ENCODE measurements at places on chromosomes 16 and 17.

DNA sequence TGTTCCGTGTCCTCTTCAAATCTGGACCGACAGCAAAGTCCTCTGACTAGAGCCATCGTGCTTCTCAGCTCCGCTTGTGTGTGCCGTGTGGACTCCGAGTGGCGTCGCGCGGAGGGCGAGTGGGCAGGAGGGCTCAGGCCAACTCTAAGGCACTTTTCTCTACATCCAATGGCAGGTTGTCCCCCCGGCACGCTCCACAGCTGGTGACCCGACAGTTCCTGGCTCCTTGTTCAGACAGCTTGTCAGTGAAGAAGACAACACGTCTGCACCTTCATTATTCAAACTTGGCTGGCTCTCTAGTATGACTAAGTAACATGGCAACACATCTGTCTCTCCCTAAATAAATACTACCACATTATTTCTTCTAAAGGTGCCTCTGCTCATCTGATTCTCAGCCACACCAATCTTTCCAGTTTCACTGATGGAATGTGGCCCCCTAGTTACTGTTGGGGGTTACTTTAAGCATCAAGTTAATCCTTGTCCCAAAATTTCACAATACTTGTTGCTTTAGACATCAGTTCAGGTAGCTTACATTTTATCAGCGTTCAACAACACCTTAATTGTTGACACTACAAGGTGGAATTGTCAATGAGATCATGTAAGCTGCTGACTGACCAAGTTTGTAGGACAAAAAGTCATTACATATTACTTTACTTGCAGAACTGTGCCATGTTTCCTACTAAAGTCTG lies 15.4 kb downstream of the COG1 start:
- DNase-seq, result no peak

DNA sequence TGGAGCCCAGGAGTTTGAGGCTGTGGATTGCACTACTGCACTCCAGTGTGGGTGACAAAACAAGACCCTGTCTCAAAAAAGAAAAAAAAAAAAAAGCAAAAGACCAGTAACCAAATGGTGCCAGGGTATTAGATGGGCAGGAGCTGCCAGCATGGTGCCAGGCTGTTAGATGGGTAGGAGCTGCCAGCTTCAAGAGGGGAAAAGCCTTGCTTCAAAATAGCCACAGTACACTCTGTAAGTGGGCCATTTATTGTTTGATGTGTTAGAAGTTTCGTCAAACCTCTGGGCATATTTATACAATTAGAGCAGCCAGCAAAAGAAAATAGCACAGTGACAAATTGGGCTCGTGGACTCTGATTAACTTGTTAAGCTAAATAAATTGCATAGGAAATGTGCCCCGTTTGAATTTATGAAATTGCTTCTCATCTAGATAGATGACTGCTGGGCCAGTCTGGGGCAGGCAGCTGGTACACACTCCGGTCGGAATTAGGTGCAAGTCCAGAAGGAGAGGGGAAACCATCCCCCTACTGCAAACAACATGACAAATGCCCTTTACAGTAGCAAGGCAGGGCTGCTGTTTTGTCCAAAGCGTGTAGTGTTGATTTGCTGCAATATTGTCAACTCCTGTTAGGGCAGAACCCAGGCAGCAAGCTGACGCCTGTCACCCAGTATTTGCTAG lies 126.3 kb upstream of the IRX3 start:
- no peak for DNase-seq

GRCh38 chr17:49748223-49748622 lies 15.7 kb downstream of the FAM117A start:
- DNase-seq, result no peak

DNA sequence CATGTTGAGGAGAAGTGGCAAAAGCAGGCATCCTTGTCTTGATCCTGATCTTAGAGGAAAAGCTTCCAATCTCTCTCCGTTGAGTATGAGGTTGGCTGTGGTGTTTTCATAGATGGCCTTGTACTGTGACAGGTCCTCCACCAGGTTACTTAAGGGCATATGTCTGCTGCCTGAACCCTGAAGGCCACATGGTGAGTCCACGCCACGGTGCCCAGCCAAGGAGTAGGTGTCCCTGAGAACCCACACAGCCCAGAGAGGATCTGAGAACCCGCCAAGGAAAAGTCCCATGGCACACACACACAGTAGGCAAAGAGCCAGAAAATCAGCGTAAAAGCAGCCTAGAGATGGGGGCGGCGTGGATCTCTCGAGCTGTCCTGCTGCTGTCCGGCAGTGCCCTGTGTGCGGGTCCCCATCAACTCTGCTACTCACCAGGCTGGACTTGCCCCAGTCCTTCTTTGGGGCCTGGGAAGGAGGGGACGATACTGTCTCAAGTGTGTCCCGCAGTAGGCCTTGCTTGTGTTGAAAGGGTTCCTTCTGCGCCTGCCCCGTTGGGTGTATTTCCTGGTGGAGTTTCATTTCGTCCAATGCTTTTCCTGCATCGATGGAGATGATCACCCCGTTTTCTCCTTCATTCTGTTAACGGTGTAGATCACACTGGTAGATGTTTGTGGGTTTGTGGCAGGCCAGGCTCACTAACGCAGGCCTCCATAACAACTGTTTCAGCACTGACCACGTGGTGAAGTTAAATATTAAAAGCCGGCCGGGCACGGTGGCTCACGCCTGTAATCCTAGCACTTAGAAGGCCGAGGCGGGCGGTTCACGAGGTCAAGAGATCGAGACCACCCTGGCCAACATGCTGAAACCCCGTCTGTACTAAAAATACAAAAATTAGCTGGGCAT lies 90.8 kb upstream of the DNAH17 start:
- no peak for DNase-seq

GRCh38 chr16:51382211-51382610 lies 231.1 kb upstream of the SALL1 start:
- DNase-seq, result peak; percentile 81

DNA sequence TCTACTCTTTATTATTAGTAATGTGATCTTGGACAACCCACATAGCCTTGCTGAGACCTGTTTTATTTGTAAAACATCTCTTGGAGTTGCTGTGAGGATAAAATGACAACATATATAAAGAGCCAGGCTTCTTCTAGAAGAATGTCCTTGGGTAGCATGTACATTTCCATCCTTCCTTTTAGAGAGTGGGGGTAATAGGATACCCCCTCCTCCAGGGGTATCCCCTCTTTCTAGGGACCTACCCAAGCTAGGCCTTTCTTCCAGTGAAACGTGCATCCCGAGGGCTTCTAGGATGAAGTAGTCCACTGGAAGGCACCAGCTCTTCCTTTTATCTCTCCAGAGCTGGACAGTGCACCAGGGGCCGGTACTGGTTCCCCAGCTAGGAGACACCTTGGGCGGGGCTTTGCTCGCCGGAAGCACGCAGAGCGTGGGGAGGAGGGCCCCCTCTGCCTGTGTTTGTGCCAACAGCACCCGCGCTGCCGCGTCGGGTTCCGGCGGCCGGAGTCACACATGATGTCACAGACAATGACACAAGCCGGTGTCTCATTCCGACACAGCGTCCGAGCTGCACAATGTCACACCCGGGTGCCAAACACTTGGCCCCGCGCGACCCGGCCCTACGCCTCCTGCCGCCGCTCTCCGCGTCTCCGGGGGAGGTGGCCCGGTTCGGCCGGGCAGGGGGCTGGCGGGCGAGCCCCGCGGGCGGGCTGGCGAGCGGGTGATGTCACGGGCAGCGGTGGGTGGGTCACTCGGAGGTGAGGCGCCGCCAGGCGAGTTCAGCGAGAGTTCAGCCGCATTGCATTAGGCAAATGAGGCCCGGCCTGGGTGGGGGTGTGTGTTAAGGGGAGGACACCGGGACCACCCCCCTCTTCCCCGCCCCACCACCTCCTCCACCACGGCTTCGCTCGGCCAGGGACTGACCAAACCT lies 23.4 kb downstream of the GJD3 start:
- DNase-seq, result peak; percentile 88

GRCh38 chr17:56186222-56186786 lies 33.0 kb downstream of the ANKFN1 start:
- peak; percentile 84 for DNase-seq

DNA sequence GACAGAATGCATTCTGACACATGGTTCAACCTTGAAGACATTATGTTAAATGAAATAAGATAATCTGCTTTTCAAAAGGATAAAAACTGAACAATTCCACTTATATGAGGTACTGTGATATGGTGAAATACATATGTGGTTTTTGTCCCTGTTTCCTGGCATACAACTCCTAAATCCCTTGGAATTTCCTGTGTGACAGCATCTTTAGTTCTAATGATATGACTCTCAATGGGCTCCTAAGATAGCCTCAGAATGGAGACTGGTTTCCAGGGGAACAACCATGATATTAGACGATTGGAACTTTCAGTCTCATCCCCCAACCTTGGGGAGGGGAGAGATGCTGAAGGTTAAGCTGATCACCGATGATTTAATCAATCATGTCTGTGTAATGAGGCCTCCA lies 37.7 kb upstream of the PHLPP2 start:
- peak; percentile 13 for DNase-seq

- DNase-seq, result peak; percentile 27
These were observed 63.2 kb upstream of the TRAP1 start for GRCh38 chr16:3780570-3780969.

GRCh38 chr17:30332057-30332542 lies 1.8 kb downstream of the TMIGD1 start:
- DNase-seq, result peak; percentile 88

- no peak for DNase-seq
These were observed 9.5 kb downstream of the RNF213 start for GRCh38 chr17:80270104-80270503.

GRCh38 chr17:55394357-55395021 lies 27.1 kb downstream of the MMD start:
- DNase-seq, result no peak

GRCh38 chr16:50282010-50282538 lies 15.7 kb downstream of the ADCY7 start:
- DNase-seq, result no peak

DNA sequence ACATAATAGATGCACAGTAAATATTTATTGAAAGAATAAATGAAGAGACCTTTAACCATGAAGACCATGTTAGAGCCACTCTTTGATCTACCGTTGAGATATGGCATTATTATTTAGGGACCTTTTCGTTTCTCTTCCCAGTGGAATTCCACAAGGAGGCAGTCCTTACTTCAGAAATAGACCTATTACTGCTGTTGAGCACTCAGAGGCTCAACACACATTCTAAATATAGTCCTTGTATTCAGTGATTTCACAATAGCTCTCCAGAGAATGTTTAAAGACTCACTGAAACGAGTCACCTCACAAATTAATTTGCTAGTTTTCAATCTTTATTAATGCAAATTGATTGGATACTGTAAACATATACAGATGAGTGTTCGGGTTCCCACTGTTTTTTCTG lies 603.8 kb downstream of the CDH8 start:
- DNase-seq, result no peak

DNA sequence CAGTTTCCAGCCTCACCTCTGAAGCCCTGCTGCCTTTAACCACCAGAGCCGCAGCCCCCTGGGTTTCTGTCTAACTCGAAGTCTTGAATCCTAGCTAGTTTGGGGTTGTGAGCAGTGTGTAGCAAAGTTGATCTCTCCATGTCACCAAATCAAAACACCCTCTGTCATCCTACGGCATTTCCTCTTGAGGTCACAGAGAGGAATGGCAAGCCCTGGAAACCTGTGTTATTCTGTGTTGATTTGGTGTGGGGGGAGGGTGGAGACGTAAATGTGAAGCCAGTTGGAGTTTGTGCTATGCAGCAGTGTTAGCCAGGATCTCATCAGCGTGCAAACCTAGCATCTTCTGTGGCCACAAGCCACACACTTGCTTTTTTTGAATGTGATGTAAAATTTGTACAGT lies 5.1 kb upstream of the LGALS9 start:
- DNase-seq, result no peak

DNA sequence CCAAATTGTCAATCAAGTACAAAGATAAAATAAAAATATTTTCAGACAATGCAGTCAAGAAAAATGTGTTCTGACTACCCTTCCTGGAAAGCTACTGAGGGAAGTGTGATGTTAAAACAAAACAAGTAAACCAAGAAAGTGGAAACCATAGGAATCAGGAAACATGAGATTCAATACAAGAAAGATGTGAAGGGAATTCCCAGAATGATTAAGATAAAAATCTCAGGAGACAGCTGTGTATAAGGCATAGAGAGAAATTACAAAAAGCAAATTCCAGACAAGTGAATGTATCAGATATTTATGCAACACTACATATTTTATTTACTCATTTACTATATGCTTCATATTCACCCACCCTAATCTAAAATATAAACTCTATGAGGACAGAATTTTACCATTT lies 32.2 kb downstream of the TRIM37 start:
- peak; percentile 78 for DNase-seq

DNA sequence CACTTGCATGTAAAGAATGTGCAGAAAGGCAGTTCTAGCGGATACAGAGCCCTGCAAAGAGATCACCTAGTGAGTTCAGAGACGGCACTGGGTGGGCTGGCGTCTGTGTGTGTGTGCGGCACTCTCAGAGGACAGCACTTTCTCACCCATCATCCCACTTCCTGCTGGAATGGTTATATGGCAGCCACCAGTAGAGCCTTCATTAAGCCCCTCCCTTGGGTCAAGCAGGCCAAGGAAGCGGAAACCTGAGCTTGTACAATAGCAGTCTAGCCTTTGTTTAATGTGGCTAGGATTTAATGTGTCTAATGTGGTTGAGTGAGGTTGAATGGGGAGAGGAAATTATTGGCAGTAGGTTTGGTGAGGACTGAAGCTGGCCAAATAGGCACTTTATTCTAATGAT lies 88.3 kb upstream of the ELAC2 start:
- no peak for DNase-seq

DNA sequence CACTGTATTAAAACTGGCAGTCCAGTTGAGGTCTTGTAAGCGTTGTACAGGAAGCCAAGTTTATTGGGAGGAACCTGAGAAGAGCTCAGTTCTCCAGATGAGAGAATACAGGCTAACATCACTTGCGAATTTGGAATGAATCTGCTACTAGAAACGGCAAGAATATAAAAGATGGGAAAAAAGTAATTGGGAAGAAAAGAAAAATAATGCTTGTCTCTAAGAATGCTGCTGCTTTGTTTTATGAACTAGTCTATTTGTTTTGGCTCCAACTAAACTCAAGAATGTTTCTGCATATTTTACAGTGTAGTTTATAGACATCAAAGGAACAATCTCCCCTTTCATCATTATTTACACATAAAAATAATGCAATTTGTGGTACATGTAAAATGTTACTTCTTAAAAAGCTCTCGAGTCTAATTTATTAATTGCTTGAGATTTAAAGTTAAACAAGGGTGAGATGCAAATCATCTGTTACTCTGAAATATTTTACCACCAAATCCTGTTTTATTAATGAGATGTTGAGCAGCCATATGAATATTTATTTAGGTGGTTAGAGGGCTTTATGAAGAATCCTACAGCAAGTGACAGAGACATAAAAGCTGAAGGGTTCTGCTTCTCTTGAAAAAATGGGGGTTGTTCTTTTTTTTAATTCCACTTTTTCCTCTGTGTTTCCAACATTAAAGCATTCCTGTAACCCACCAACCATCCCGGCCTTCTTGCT lies 162.1 kb upstream of the AXIN2 start:
- no peak for DNase-seq

GRCh38 chr17:49579522-49579921 lies 3.9 kb downstream of the NXPH3 start:
- no peak for DNase-seq

GRCh38 chr17:81431545-81432482 lies 36.6 kb downstream of the BAHCC1 start:
- no peak for DNase-seq

GRCh38 chr17:32142857-32143526 lies 690 bp downstream of the RHOT1 start:
- DNase-seq, result peak; percentile 80

- DNase-seq, result no peak
These were observed 188.7 kb upstream of the GSE1 start for GRCh38 chr16:85424260-85425073.

GRCh38 chr17:75975757-75976174 lies 3.2 kb downstream of the ACOX1 start:
- DNase-seq, result peak; percentile 10
